Activated CD4-positive, alpha-beta T cell treated with anti-CD3 and anti-CD28 coated beads for 4 hours (primary cell): ENCODE measurements at places on chromosomes 11 and 22.

DNA sequence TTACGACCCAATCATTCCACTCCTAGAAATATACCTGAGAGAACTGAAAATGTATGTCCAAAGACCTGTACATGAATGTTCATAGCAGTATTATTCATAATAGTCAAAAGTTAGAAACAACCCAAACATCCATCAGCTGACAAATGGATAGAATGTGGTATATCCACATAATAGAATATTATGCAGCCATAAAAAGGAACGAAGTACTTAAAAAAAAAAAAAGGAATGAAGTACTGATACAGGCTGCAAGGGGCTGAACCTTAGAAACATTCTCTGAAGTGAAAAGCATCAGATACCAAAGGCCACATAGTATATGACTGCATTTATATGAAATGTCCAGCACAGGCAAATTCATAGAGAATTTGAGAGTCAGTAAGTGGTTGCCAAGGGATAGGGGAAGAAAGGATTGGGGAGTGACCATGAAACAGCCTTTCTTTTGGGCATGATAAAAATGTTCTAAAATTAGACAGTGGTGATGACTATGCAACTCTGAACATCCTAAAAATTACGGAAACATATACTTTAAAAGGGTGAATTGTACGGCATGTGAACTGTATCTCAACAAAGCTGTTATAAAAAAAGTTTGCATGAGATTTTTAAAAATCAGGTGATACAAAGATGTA lies 1.8 kb downstream of the TPST2 start:
- DNase-seq, result no peak

GRCh38 chr11:1564535-1565172 lies 7.4 kb downstream of the DUSP8 start:
- DNase-seq, result no peak

DNA sequence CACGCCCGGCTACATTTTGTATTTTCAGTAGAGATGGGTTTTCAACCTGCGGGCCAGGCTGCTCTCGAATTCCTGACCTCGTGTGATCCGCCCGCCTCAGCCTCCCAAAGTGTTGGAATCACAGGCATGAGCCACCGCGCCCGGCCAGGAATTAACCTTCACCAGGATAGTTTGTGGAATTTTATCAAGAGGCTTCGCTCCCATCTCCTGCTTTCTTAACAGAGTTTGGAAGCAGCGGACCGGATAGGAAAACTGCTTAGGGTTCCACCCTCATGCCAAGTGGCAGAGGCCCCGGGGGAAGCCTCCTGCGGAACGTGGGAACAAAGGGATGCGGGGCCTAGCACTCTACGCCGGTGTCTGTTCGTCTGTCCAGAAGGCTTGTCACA lies 229.9 kb downstream of the ST3GAL4 start:
- DNase-seq, result no peak

DNA sequence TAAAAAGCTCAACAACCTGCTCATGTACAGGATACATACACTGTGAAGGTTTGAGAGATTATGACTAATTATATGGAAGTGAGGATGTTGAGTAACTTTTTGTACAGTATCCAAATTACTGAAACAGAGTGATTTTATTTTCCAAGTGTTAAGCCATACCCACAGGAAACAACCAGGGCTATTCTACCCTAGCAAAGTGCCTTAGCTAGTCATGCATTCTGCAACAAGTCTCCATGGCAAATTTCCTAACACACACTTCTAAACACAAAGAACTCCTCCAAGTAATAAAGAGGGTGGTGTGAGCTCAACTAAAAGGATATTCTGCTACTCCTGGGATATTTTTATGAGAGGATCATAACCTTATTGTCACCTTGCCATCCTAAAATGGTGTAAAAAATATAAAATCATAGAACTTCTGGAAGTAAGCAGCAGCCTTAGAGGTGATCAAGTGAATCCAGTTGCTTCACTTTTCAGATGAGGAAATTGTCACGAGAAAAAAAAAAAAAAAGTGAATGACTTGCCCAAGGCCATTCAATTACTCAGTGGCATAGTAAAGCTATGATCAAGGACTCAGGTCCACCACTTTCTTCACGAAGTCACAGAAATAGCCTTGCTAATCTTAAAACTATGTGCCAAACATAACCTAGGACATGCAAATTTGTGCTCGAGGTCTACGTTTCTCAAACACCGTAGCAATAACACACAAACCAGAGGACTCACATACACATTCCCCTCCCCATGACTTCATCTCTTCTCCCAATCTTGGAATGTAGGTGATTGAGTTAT lies 4.2 kb downstream of the LGR4 start:
- no peak for DNase-seq

GRCh38 chr11:103850419-103851165 lies 185.8 kb upstream of the DDI1 start:
- no peak for DNase-seq

DNA sequence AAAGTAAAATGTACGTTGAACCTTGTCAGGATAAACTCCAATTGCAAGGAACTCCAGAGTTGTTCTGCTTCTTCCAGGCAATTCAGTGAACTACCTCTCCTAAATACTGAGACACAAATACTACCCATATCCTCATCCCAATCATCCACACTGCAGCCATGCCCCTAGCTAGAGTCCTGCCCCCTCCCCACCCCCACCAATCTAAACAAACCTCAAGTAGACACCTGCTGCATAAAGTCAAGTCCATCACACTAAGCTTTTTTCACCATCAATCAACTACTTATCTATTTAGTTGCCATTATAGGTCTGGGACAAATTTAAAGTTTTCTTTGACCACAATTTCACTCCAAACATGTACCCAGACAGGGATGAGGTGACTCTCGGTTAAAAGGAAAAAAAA lies 93.2 kb upstream of the APOA1 start:
- DNase-seq, result no peak

- no peak for DNase-seq
Observed at GRCh38 chr11:27024865-27025264, 15.8 kb upstream of the BBOX1 start.

DNA sequence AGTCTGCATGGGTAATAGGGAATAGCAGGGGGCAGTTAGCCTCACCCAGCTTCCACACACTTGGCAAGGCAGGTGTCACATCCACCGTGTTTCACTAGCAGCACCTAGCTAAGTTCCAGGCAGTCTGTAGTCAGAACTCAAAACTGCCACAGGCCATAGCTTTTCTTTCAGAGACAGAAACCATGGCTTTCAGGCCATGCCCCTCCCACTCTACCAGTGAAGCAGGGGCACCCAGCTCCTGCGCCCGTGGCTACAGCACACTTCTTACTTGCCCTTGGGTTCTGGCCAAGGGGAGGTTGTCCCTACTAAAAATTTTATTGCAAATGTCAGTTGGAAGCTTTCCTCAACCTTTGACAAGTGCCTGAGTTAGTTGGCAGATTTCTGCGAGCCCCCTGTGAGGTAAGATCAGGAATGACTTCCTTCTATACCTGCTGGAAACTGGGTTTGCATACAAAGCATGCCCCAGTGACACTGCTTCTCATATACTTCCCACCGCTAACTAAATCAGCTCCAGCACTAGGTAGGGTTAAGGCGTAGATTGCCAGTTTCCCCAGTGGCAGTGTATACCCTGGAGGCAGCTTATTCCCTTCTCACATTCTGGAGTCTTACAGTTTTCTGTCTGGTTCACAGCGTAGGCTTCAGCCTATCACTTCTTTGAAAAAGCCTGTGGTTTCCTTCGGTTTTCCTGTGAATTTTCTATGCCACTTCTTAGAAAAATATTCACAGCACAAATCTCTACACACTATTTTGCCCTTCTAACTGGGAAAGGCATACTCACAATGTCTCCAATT lies 139.0 kb upstream of the LUZP2 start:
- DNase-seq, result no peak

DNA sequence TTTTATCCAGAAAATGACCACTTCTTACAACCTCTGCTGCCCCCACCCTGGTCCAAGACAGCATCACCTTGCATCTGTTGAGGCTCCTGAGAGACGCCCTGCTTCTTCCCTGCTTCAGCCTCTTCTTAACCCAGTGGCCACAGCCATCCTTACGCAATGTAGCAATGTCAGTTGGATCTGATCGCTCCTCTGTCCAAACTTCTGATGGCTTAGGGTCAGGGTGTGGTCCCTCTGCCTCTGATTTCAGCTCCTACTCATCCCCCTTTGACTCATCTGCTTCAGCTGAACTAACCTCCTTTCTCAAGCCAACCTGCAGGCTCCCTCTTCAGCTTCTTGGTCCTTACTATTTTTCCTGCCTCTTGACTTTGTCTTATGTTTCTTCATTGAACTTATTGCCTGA lies 280.8 kb downstream of the KIRREL3 start:
- no peak for DNase-seq

DNA sequence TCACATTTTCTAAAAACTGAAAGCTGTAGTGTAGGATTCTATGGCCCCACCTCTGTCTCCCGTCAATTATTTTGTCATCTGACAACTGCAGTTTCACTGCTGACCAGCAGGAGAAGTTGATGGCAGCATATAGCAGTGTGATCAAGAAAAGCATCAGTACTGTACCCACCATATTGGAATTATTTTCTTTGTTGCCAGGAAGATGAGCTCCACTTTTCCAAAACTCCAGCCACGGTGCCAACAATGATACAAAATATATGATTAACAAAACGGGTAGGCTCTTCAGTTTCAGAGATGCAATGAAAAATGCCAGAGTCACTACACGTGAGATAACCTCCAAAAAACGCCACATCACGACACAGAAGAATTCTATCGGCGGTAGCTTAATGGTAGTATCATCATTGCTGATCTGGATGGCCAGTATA lies 41.3 kb downstream of the XKR3 start:
- DNase-seq, result no peak

- DNase-seq, result no peak
Observed at GRCh38 chr22:31929167-31929930, 15.0 kb upstream of the YWHAH start.

DNA sequence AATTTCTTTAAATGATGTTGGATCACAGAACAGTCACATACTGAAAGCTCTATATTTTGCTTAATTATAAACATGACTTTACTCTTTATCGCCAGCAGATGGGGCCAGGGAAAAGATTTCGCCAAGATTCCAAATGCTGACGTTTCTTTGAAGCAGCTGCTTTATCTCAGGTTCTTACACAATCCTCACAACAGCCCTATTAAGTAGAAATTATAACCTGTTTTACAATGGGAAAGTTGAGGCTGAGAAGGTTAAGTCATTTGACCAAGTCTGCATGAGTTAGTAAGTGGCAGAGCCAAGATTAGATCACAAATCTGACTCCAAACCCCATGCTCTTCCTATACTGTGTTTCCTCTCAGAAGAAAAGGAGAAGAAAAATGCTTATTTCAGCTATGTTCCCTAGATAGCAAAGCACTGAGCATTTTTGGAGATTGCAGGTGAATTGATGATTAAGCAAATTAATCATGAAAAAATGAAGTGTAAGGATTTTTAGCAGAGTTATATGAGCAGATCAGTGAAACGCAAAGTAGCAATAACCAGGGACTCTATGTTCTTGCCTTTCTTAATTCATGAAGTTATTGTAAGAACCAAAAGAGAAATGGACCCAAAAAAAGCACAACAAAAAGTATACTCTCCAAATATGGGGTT lies 79.0 kb downstream of the AASDHPPT start:
- DNase-seq, result no peak

GRCh38 chr11:82315093-82315492 lies 418.6 kb downstream of the FAM181B start:
- no peak for DNase-seq

- no peak for DNase-seq
Observed at GRCh38 chr22:32846780-32847491, 45.4 kb downstream of the TIMP3 start.

- no peak for DNase-seq
Observed at GRCh38 chr22:26134654-26135330, 34.5 kb upstream of the SEZ6L start.

GRCh38 chr11:133892126-133892525 lies 46.8 kb upstream of the SPATA19 start:
- no peak for DNase-seq

DNA sequence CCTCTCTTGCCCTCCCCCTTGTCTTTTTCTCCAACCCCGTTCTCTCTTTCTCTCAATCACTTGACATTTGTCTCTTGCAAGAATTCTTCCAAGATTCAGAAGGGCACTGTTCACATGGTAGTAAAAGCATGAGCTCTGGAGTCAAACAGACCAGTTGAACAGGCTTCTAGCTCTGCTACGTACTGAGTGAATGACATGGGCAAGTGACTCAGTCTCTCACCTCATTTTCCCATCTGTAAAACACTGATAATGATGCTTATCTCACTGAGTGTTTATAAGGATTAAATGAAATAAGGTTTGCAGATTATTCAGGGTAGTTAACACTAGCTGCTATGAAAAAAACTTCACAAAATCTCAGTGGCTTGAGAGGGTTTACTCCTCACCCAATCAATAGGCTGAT lies 5.9 kb upstream of the IL10RA start:
- DNase-seq, result no peak

GRCh38 chr11:13137844-13138301 lies 128.8 kb downstream of the RASSF10 start:
- no peak for DNase-seq

GRCh38 chr11:1395773-1396374 lies 6.1 kb downstream of the BRSK2 start:
- no peak for DNase-seq

DNA sequence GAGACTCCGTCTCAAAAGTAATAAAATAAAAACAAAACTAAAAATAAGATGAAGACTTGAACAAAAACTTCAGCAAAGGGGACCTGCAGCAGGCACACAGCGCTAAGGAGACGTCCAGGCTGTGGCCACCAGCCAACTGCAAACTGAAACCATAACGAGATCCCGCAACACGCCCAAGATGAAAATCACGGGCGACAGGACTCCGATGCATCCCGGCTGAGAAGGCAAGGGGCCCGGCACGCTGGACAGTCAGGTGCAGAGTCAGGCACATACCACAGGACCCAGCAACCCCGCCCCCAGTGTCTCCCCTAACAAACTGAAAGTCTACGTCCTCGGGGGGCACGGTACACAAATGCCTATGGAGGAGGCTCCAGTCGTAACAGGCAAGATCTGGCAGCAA lies 9.2 kb downstream of the HRAS start:
- no peak for DNase-seq

DNA sequence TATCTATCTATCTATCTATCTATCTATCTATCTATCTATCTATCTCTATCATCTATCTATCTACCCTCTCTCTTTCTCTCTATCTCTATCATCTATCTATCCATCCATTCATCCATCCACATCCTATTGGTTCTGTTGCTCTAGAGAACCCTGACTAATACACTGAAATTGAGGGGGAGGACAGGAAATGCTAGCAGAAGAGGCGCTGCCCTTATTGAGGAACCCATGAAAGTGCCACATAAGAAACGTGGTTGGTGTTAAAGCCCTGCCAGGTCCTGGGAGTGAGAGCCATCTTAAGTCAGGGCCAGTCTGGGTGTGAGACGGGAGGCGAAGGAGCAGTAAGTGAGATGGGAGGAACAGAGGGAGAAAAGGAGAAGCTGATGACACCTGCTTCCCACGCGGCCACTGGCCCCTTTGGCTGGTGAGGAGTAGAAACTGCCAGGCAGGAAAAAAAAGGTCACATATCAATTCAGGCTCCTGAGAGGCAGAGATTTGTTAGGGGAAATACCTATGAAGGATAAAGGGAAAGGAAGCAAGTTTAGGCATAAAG lies 87.9 kb upstream of the PLET1 start:
- no peak for DNase-seq

- no peak for DNase-seq
Observed at GRCh38 chr11:3042496-3043314, 14.5 kb downstream of the CARS1 start.
